Central memory CD8-positive, alpha-beta T cell (primary cell): ENCODE measurements at places on chromosomes 12 and 14.

GRCh38 chr12:23980826-23981225 is 31.4 kb upstream of the SOX5 start:
- DNase-seq, result no peak

DNA sequence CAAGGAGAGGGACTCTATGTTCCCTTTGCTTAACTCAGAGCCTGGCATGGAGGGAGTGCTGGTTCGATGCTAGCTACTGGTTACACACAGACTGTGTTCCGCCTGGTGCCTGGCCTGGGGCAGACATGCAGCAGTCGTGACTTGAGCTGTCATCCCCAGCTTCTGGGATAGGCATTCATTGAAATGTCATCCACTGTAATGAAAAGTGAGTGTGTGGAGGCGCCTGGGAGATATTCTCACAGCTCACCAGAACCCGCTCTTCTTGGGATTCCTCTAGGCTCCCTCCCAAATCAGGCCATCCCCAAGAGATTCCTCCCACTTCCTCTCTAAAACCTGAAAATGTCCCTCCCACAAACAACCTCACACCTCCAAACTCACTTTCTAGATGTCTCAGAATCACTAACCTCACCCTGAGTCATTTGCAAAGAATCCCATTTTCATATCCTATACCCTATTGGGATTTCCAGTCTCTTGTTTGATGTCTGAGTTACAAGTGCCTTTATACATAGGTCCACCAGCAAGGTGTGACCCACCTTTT is 82.8 kb downstream of the CRACR2A start:
- DNase-seq, result no peak

DNA sequence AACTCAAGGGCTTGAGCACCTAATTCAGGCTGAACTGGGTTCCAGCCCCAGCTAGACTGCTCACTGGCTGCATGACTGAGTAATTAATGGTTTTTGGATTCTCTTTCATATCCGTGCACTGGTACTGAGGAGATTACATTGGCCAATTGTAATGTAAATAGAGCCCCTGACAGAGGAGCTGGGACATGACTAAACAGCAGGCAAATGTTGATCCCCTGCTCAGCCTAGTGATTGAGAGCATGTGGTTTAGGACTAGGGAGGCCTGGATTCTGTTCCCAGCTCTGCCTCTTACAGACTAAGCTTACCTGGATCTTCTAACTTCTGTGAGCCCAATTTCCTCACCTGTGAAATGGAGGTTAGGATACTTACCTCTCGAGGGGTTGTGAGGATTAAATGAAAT is 204.3 kb downstream of the ESR2 start:
- DNase-seq, result no peak

- no peak for DNase-seq
Observed at GRCh38 chr12:61869796-61870195, 390.4 kb upstream of the USP15 start.

DNA sequence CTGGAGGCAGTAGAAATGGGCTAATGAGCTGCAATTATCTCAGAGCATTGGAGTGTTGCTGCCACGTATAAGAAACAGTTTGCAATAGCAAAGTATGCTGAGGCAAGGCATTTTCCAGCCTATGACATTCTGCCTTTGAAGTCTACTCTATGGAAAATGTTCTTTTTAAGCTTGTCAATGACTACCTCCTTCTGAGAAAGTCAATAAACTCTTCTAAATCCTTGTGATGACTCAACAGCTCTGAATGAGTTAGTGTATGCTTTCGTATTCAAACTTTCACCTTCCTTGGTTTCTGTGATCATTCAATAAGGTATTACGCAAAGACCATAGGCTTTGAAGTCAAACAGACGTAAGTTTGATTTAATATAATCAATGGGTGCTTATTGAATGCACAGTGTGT is 111.2 kb downstream of the CAPZA3 start:
- DNase-seq, result no peak

GRCh38 chr12:90098132-90098779 is 389.6 kb upstream of the ATP2B1 start:
- no peak for DNase-seq

- DNase-seq, result no peak
Observed at GRCh38 chr12:109953656-109954055, 42.5 kb downstream of the GIT2 start.

- DNase-seq, result no peak
Observed at GRCh38 chr12:68636268-68636667, 25.6 kb downstream of the RAP1B start.

- no peak for DNase-seq
Observed at GRCh38 chr14:77570706-77571268, 45.6 kb downstream of the SPTLC2 start.

- DNase-seq, result no peak
Observed at GRCh38 chr12:118269806-118270205, 102.9 kb downstream of the TAOK3 start.

- no peak for DNase-seq
Observed at GRCh38 chr12:124764870-124765580, 98.6 kb downstream of the SCARB1 start.

- no peak for DNase-seq
Observed at GRCh38 chr12:56682323-56682722, 5.8 kb downstream of the PTGES3 start.

DNA sequence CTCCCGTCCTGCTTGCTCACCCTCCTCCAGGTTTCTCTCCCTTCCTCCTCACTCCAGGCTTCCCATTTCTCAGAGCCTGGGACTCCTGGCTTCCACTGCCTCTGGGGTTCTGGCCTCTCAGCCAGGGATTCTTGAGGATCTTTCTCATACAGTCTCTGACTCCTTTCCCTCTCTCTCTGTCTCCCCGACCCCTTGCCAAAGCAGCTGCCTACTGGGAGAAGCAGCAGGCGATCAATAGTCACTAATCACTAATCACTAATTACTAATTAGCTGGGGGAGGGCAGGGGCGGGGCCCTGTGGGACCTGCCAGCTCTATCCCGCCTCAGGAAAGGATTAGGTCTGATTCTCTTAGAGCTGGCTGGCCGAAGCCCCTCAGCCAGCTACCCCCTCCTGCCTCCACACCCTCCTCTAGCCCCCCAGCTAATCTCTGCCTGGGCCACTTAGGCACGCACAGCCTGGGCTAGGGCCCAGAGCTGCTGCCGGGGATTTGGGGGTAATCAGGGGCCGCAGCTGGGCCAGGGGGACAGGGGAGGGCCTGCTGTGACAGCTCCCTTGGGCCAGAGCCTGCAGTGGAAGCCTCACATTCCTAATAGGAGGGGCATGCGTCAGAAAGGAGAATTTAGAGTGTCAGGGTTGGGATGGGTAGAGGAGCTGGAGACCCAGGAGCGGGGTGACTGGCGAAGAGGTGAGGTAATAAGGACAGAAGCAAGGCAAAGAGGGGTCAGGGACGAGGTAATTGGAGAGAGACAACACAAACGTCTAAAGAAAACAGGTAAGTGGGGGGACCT is 2.8 kb downstream of the NXPH4 start:
- DNase-seq, result no peak

DNA sequence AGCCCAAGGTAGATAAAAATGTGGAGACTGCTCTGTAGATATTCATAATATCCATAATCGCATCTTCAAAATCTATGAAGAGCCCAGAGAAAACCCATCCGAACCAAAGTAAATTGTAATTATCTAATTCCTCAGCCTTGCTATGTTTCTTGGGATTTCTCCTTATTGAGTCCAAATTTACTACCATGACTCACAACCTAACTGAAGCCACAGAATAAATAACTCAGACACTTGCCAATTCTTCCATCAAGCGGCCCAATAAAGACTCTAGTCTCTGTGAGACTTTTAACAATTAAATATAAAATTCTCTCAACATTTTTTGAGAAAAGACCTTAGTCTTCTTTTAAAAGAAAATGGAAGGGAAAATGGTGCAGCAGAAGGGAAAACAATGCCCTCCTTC is 409.8 kb downstream of the DAD1 start:
- DNase-seq, result no peak

DNA sequence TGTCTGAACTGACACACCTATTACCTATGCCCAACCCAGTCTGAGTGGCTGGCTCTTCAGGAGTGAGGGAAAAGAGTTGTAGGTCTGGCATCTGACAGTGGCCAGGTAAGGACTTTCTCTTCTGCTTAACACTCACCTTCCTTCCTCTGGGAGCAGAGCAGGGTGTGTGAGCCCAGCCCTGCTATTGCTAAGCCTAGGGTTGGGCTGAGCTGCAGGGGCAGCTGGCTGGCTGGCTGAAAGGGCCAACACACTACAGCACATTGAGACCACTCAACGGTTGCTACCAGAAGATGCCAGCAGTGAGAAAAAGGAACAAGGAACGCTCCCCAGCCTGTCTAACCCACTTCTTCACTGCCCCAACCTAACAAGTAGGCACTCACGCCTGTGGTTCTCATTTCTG is 201.2 kb downstream of the DPF3 start:
- no peak for DNase-seq

- no peak for DNase-seq
Observed at GRCh38 chr14:53399057-53399456, 245.9 kb upstream of the DDHD1 start.
